RWPE2 (cell line): ENCODE measurements at places on chromosomes 12 and 14.

- peak; percentile 37 for DNase-seq
Measured at GRCh38 chr14:105939810-105940508, 413.6 kb downstream of the TMEM121 start.

DNA sequence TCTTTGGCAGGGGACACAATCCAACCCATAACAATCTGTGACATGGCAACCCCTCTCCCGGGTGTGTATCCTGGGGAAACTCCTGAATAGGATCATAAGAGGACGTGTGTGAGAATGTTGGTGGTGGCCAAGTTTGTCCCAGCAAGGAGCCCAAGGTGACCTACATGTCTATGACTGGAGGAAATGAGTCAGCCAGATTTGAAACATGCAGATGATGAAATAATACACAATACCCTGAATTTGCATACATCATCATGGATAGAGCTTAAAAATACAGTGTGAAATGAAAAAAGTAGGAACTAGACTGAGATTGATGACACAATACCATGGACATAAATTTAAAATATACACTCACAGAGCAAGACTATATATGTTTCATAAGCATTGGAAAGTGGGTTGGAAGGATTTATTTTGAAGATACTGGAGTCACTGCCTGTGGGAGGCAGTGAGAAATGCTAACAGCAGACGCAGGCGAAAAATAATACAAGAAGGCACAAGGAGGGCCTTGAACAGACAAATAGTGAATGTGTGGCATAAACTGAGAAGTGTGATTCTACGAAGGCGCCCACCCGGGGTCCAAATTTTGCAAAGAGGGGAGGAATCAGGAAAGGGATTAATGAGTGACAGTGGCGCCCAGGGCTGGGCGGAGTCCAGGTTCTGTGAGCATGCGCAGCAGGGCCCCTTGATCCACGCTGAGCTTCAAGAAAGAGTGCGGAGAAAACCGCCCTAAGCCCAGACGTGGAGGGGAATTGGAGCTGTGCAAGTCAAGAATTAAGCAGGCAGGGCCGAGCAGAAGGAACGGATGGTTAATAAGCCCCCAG, 7.0 kb upstream of the MAP1LC3B2 start:
- no peak for DNase-seq

GRCh38 chr12:32334371-32334777, 65.0 kb upstream of the FGD4 start:
- no peak for DNase-seq

DNA sequence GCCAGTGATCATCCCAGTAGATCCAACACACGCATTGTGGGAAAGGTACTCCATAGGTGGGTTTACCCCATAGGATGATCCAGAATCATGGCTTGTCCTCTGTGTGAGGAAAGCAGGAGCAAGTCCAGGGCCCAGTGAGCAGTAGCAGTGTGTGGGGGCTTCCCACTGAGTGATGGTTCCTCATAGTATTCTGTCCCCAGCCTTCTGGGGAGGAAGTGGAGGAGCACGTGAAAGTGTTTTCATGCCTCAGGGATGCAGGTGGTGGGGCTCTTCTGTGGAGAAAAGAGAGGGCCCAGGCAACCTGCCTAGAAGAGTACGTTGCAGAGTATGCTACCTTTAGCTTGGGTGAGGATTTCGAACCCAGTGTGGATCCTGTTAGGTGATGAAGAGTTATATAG, 56.5 kb downstream of the SUSD6 start:
- no peak for DNase-seq

- no peak for DNase-seq
Measured at GRCh38 chr14:89067293-89067972, 243.0 kb downstream of the TTC8 start.

- DNase-seq = no peak
Measured at GRCh38 chr12:12676605-12677004, 19.4 kb downstream of the GPR19 start.

DNA sequence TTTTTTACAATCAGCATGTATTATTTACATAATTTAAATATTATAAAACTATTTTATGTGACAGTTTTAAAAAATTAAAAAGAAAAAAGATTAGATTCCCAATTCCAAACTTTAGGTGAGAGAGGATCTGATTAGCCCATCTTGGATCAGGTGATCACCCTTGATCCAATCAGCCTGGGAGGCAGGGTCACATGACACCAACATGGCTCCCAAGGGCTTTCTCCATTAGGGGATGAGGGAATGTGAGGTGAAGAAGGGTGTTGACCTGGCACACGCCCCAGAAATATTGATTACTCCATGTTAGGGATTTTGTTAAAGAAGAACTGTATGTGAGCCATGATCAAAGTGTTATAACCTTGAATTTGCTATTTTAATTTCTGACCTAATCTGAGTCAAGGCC, 225.4 kb downstream of the RBM19 start:
- no peak for DNase-seq

GRCh38 chr12:81416571-81416970, 338.7 kb downstream of the ACSS3 start:
- no peak for DNase-seq

- peak; percentile 31 for DNase-seq
Measured at GRCh38 chr12:34402228-34402898, 380.1 kb downstream of the ALG10 start.

GRCh38 chr14:29005647-29006046, 239.1 kb downstream of the FOXG1 start:
- no peak for DNase-seq

DNA sequence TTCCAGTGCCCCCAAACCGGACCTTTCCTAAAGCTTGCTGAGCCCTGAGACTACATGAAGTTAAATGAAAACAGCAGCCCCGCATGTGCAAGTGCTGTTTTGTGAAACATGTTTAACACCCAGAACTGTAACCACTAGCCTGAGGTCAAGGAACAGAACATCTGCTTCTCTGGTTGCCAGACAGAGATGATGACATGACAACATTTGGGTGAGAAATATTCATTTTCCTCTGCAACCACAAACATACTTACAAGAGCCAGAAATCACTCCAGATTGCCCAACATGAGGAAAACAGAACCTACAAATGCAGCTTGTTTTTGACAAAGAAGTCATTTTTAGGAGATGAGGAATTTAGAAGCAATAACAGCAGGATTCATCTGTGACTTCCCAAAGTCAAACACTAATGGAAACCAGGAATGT, 110.4 kb downstream of the BCAT1 start:
- DNase-seq = no peak

DNA sequence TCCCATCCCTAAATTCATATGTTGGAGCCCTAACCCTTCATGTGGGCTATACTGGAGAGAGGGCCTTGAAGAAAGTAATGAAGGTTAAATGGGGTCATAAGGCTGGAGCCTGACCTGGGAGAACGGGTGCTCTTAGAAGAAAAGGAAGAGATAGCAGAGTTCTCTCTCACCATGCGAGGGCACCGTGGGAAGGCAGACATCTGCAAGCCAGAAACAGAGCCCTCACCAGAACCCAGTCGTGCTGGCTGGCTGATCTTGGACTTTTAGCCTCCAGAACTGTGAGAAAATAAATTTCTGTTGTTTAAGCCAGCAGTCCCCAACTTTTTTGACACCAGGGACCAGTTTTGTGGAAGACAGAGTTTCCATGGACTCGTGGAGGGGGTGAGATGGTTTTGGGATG, 149.3 kb downstream of the ATP23 start:
- DNase-seq = no peak

- peak; percentile 45 for DNase-seq
Measured at GRCh38 chr12:47882781-47883546, 21.8 kb downstream of the VDR start.

- no peak for DNase-seq
Measured at GRCh38 chr14:64053694-64054669, 201.2 kb downstream of the SYNE2 start.

- DNase-seq = no peak
Measured at GRCh38 chr14:22314183-22314820, 274.7 kb downstream of the DAD1 start.

GRCh38 chr12:66329941-66330340, 27.6 kb downstream of the HELB start:
- no peak for DNase-seq

GRCh38 chr12:62957233-62957953, 22.4 kb upstream of the PPM1H start:
- DNase-seq = no peak

- DNase-seq = no peak
Measured at GRCh38 chr14:75653563-75653962, 7.1 kb downstream of the ERG28 start.

DNA sequence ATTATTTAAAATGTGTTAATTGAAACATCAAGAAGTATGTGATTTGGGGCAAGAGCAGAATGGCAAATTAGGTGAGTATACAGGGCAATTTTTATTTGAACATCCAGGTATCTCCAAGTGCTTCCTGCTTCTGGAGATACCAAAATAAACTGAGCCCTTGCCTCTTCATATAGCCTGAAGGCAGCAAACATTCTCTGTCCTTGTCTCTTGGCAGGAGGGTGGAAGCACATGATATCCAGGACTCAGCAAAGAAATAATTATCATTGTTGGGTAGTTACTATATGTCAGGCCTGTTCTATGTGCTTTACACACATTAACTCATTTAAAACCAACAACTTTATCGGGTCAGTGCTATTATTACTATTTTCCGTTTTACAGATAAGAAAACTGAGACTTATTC, 12.5 kb downstream of the LIN7A start:
- DNase-seq = no peak

GRCh38 chr12:86799616-86800015, 543.4 kb upstream of the MGAT4C start:
- DNase-seq = no peak

GRCh38 chr12:27048822-27049752, 26.7 kb downstream of the MED21 start:
- no peak for DNase-seq

- no peak for DNase-seq
Measured at GRCh38 chr12:127781336-127781735, 485.6 kb upstream of the TMEM132C start.

DNA sequence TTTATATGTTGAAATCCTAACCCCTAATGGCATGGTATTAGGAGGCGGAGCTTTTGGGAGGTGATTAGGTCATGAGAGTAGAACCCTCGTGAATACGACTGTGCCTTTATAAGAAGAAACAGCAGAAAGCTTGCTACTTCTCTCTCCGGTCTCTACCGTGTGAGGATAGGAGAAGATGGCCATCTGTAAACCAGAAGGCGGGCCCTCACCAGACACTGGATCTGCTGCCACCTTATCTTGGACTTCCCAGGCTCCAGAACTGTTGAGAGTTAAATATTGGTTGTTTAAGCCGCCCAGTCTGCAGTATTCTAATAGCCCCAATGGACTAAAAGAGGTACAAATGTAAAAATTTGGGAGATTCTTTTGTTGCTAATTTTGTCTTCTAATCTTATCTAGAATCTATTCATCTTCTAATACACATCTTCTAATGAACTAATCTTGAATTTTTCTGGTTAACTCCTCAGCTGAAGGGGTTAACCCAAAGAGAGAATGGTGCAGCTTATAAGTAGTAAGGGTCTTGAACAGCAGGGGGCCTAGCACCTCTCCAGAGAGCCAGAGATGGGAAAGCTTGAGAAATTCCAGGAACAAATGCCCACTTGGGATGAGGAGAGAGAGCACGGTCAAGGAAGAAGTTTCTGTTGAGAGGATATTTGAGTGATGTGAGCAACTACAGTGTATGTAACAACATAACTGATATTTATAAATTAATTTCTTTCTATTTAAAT, 264.0 kb upstream of the GRIP1 start:
- no peak for DNase-seq

DNA sequence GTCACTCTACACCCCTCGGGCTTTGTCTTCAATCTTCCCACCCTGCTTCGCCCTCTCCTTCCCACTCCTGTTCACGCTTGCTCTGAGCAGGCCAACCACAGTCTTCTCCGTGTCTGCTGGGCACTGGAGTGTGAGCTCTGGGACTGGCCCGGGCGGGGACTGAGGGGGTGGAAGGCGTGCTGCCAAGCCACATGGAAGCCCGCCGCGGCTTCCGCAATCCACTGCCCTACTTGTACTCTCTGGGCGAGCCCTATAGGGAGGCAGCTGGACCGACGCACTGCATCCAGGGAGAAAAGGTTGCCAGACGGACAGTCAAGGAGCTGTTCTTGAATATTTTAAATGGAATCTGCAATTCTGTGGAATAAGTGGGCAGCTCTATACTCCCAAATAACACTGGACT, 24.8 kb downstream of the GOLGA3 start:
- no peak for DNase-seq
